M059J (cell line): ENCODE measurements at places on chromosomes 5 and 9. TPM values are rescaled to one million over a fixed set of nuclear protein-coding genes. Genes with fewer than 3 reads are reported as not detected.

The SLC30A5 gene
- 55.8 and 85.6 TPM in 2 replicates for total RNA-seq

The PCDHB12 gene
- total RNA-seq = 1.7 and 2.6 TPM in 2 replicates

- peak; percentile 8 for DNase-seq
These were observed 41.7 kb upstream of the BARX1 start for GRCh38 chr9:93996863-93997262.

GRCh38 chr5:149391524-149391923 lies 12.4 kb upstream of the IL17B start:
- no peak for DNase-seq

- peak; percentile 92 for DNase-seq
These were observed 52.9 kb downstream of the C9orf50 start for GRCh38 chr9:129567842-129568559.

The SH3TC2 gene
- 2.4 and 7.2 TPM in 2 replicates for total RNA-seq

- no peak for DNase-seq
These were observed 13.5 kb upstream of the MCCC2 start for GRCh38 chr5:71573591-71573990.
